Omental fat pad (tissue), 4 donors: ENCODE measurements at places on chromosomes 11 and 22.

DNA sequence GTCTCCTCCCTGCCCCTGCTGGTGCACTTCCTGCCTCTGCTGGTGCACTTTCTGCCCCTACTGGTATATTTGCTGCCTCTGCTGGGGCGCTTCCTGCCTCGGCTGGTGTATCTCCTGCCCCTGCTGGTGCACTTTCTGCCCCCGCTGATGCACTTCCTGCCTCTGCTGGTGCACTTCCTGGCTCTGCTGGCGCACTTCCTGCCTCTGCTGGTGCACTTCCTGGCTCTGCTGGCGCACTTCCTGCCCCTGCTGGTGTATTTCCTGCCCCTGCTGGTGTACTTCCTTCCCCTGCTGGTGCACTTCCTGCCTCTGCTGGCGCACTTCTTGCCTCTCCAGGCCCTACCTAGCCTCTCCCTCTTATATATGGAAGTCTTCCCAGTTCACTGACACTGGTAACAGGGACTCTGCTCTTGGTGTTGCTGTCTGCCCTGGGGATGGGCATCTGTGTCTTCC is 10.1 kb downstream of the MTFP1 start:
- DNase-seq, result no peak

GRCh38 chr22:46620588-46621242 is 529 bp downstream of the GRAMD4 start:
- no peak for DNase-seq

DNA sequence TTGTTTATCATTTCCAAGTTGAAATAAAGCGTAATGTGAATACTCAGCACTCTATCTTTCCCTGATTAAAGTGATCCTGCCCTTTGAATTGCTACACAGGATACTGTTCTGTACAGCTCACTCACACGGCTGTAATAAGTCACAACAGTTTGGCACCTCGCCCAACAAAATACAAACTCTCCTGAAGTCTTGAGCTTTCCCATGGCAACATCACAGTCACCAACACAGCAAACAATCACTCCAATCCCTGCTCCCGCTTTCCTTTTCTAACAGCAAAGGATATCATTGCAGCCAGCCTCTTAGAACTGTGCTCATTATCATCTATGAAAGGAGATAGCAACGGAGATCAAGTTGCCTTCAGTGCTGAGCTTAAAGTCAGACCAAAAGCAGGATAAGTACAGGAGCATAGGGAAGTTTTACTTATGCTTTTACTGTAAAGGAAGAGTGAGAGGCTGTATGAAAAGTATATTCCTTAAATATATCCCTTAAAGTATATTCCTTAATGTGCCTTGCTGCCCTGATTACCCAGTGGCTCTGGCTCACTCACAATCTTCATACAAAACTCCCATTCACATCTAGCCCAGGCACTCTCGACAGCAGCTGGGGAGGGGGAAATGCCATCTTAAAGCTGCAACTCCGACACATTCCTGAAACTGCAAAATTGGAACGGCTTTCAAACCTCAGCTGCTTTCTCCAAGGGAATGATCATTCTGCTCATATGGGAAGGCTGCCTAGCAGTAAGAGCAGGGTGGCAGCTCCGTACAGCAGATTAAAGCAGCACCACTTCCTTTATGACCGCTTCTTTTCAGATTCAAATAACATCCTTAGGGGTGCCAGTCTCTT is 35.8 kb downstream of the MAML2 start:
- peak; percentile 93 for DNase-seq

DNA sequence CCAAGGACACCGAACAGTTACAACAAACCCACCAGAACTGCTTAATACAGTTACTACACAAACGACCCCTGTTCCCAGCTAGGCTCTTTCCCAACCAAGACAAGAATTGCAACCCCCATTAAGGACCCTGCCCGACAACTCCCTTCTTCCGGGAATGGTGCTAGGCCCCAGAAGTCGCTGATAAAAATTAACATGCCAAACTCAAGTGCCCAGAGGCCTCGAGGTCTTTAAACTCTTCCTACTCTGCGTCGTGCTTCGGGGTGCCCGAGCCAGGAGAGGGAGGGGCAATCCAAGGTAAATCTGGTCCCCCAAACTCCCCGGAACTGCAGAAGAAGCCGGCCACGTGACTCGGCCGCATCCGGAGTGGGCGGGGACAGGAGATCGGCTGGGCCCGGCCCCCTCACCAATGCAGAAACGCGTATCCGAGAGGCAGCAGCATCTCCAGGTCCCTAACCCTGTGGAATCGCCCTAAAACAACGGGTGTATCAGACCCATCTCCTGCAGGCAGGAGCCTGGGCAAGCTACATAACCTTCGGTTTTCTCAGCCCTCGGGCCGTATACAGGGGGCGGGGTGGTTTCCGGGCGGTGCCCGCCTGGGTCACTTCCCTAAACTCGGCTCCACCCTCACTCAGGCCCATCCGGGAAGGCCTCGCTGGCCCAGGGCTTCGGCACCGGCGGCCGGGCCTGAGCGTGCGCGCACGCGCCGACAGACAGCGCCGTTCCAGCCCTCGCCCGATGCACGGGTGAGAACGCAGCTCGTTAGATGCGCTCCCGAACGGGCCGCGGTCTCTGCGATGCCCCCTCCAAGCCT is 1.1 kb downstream of the CFL1 start:
- DNase-seq, result peak; percentile 65

GRCh38 chr11:119100246-119100970 is 1.2 kb downstream of the DPAGT1 start:
- no peak for DNase-seq

- DNase-seq, result no peak
Measured at GRCh38 chr11:68893282-68893681, 10.3 kb downstream of the MRPL21 start.

DNA sequence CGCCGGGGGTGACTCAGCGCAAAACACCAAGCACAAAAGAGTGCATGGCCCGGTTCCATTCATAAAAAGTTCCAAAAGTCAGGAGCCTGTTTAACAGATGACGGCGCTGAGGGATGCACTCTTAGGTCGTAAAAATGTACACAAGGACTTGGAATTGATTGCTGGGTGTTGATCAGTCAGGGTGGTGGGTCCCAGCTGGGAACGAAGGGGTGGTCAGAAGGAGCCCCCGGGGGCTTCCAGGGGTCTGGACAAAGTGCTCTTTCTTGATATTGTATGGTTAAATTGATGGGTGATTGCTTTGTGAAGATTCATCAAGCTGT is 20.7 kb downstream of the IFITM10 start:
- no peak for DNase-seq

- DNase-seq, result no peak
Measured at GRCh38 chr11:72038491-72038890, 39.8 kb downstream of the IL18BP start.

GRCh38 chr11:122101625-122102291 is 14.3 kb downstream of the BLID start:
- peak; percentile 25 for DNase-seq

GRCh38 chr11:69445131-69445470 is 36.4 kb upstream of the LINC01488 start:
- no peak for DNase-seq

DNA sequence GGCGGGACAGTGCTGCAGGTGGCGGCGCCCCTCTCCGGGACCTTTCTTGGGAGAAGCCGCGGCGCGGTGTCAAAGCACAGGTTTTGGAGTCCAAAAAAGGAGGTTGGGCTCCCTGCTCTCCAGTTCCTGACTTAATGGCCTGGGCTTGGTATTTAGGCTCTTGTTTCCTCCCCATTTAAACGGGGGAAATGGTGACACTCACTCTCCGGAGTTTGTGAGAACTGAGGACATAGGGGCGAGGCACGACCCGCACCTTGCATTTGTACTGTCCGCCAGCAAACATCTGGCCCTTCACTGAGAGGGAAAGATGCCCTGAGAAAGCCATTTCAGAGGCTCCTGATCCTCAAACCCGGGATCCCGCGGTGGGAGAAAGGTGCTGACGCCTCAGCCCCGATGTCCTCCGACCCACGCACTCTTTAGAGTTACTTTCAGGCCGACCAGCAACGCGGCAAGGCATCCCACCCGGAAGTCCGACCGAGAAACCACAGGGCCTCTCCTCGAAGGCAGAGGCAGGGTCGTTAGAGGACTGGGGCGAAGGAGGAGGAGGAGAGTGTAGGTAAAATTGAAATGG is 2.9 kb upstream of the WDR74 start:
- no peak for DNase-seq

DNA sequence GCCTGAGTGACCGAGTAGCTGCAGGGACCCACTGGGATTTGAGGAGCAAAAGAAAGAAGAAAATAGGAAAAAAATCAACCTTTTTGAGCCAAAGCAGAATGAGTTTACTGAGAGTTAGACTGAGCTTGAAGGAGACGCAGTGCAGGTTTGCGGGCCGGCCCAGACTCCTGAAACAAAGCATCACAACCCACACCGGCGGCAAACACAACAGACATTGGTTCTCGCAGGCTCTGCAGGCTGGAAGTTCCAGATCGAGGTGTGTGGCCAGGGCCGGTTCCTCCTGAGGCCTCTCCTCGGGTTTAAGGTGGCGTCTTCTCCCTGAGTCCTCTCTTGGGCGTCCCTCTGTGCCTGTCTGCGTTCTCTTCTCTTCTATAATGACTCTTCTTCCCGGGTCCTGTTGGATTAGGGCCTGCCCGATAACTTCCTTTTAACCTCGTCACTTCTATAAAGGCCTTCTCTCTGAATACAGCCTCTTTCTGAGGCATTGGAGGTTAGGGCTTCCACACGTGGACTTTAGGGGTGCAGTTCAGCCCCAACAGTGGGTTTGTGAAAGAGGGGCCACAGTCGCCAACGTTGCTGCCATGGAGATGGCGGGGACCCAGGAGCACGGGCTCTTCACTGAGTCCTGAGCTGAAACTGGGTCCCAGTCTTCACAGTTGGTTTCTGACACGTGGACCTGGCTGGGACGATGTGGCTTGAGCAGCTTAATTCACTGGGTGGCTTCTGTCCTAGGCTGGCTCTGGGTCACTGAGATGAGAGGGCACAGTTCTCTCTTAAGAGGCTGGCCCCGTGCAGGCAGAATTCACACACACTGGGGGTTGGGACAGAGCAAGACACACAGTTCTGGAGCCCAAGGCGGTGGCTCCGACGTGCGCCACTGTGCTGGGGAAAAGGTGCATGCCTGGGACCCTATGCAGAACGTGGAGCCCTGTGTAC is 1047.7 kb downstream of the BRD1 start:
- no peak for DNase-seq

GRCh38 chr11:68022531-68022930 is 8.0 kb upstream of the NDUFS8 start:
- no peak for DNase-seq

DNA sequence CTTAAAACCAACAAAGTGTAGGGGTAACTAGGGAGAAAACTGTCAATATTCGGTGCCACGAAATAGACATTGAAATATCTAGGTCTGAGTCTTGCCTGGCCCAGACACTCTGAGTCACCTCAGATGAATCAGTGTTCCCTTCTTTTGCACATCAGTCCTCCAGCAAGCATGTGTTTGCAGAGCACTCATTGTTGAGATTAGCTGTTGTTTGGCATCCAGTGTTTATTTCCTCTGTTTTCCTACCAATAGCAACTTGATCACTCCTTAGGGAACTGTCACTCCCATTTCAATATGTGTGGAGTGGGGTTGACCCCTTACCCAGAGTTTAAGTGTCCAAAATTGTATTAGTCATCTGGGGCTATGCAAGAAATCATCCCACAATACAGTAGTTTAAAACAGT is 4.7 kb upstream of the ASCC2 start:
- DNase-seq, result no peak

- no peak for DNase-seq
Measured at GRCh38 chr11:124898263-124898680, 607 bp upstream of the ROBO4 start.

DNA sequence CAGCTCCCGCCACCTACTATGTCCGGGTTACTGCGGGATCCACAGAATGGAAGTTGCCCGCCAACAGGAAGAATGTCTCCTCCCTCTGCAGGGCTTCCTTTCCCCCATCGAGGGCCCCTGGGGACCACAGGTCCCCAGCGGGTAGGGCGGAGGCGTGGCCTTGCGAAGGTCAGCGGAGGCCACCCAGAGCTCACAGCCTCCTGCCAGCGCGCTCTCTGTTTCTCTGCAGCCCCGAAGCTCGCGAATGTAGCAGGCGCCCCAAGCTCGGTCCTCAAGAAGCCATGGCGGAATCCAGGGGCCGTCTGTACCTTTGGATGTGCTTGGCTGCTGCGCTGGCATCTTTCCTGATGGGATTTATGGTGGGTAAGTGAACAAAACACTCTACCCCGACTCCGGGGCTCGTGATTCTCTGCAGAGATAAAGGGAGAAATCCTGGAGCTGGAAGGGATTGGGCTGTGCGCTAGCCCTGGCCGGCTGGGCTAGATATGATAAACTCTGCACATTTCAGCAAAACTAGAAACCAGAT is at the start of gene NAALAD2:
NAALAD2 (plus strand) TSS at position 186 of the 526 bp plus-strand sequence; CDS start at position 282, 96 bp downstream.
- DNase-seq, result no peak

DNA sequence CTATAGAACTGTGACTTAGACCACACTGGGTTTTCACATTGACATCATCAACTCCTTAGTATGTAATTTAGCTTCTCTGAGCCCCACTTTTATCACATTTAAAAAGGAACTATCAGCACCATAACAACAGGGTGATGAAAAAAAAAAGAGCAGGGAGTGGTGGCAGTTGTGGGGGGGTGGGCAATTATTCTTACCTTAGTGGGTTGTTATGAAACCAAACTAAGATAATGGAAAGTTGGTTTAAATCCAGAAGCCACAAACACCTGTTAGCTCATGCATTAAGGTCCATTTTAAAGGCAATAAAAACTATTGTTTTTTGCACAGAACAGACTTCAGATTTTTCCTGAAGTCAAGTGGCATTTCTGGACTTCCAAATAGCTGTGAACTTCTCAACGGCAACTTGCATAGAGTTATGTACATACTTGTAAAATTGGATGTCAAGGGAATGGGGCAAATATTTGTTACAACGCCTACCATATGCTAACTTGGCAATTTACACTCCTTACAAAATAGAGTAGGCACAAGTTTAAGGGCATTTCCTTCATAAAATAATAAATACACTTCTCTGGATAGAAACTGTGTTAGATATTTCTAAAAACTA is 793.6 kb downstream of the DLG2 start:
- no peak for DNase-seq

- DNase-seq, result no peak
Measured at GRCh38 chr11:32426819-32427615, 8.3 kb downstream of the WT1 start.

GRCh38 chr11:65404638-65405339 is 17.8 kb upstream of the NEAT1 start:
- DNase-seq, result no peak

GRCh38 chr11:44759743-44760476 is 33.1 kb downstream of the TSPAN18 start:
- no peak for DNase-seq

- no peak for DNase-seq
Measured at GRCh38 chr11:75028724-75029123, 40.0 kb downstream of the NEU3 start.
